ENCODE measurements at places on chromosomes 2 and 18.

DNA sequence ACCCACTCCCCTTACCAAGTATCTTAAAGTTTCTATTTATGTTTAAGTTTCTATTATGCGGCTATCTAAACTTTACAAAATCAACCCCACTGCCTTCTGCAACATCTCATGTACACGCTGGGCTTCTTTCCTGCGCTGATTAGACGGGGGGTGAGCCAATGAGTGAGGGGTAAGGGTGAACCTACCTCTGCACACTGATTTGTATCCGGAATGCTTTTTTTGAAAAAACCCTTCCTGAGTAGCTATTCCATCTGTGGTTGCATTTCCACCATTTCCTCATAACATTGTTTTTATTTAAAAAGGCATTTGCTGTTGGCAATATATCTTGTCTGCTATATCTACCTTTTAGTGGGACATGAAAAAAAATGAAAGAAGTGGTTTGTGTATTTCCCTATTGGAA, 6.3 kb downstream of the ALPG start:
- DNase-seq, result no peak

GRCh38 chr2:238370094-238370822, 49.9 kb downstream of the TRAF3IP1 start:
- no peak for DNase-seq

GRCh38 chr2:20524412-20525040, 77.7 kb downstream of the RHOB start:
- no peak for DNase-seq

- DNase-seq, result no peak
Measured at GRCh38 chr2:216108310-216108966, 710 bp upstream of the XRCC5 start.

DNA sequence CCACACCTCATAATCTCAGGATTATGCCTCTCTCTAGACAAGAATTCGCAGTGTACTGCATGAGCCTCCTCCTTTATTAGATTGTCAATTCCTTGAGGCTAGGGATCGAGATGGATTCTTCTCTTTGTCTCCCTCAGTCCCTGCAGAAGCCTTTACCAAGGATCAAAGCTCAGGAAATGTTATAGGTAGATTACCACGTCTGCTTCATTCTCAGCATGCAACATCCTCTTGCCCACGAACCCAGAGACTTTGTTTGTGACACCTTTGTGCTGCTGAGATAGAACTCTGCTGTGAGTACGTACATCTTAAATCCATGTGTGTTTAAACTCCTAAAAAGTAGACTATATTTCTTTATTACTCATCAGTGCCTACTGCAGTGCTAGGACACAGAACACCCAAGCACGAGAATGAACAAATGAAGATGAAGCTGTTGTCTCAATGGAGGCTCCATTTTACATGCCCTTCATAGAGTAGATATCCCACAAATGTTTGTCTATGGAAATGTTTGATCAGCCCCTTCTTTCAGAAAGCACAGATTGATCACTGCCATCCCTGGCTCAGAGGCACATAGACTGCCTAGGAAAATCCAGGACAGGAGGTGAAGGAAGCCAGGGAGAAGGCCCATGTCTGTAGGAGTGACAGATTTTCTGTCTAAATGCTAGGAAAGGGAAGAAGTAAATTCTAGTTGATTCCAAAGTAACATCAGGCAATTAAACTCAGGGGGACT, 98.8 kb upstream of the KLHL29 start:
- no peak for DNase-seq

DNA sequence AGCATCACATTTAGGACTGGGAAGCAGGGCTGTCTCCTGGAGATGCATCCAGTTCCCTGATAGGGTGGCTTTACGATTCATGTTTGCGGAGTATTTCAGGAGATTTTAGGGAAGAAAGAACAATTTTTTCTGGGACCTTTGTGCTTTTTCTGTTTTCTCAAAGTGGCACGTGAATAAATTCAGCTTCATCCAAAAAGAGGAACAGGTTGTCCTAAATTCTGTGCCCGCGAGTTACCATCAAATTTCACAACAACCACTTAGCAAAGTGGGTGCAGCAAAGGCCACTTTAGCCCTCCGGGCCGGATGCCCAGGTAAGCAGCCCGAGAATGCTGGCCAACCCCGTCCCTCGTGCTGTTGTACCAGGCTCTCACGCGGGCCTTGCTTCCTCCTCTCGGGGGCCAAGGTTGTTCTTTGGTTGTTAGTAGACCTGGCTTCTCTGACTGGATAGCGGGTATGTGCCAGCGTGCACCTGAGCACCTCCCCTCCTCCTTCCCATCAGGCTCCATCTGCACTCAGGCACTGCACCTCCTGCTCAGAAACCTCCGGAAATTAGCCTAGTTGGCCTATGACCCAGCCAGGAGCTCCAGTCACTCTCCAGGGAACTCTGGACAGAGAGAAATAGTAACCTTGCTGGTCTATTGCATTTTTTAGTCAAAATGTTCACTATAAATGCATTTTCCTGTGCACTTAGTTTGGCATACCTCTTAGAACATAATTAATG, 83.0 kb downstream of the CMPK2 start:
- no peak for DNase-seq

DNA sequence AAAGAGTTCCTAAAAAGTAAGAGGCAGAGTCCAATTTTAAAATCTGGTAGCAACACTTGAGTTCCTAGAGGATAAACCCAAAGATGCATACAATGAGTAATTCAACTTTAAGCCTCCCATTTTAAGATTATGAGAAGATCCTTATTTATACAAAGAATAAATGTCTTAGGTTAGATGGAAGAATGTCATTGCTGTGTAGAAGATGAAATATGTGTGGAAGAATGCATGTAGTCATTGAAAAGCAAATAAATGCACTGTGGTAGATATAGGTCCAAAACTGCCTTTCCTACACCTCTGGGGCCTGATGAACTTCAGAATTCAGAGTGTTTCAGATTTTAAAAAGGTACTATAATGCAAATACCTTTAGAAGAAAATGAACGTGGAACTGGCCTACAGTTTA, 58.7 kb upstream of the LRP1B start:
- DNase-seq, result no peak

GRCh38 chr18:49733321-49733720, 80.0 kb downstream of the ACAA2 start:
- no peak for DNase-seq

DNA sequence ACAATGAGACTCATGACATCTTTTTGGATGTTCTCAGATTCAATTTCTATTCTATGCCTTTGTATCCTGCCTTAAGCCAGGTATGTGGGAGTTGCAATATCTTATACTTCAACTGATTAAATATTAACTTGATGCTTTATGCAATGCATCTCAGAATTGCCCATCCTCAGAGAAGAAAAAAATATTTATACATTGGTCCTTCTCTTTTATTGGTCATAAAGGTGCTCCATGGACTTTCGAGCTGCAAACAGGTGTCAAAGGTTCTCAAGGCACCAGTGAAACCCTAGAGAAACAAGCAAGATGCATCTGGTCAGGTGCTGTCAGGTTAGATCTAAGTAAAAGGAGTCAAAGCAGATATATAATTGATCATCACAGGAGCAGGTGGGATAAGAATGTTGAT, 690.5 kb downstream of the PLCL1 start:
- no peak for DNase-seq

GRCh38 chr2:62858231-62858832, 152.8 kb downstream of the EHBP1 start:
- DNase-seq, result no peak

- DNase-seq, result no peak
Measured at GRCh38 chr2:55010915-55011314, 39.3 kb downstream of the RTN4 start.
